Karpas-422 (cell line): ENCODE measurements at places on chromosomes 6 and 20. TPM values are rescaled to one million over a fixed set of nuclear protein-coding genes. Genes with fewer than 3 reads are reported as not detected.

DNA sequence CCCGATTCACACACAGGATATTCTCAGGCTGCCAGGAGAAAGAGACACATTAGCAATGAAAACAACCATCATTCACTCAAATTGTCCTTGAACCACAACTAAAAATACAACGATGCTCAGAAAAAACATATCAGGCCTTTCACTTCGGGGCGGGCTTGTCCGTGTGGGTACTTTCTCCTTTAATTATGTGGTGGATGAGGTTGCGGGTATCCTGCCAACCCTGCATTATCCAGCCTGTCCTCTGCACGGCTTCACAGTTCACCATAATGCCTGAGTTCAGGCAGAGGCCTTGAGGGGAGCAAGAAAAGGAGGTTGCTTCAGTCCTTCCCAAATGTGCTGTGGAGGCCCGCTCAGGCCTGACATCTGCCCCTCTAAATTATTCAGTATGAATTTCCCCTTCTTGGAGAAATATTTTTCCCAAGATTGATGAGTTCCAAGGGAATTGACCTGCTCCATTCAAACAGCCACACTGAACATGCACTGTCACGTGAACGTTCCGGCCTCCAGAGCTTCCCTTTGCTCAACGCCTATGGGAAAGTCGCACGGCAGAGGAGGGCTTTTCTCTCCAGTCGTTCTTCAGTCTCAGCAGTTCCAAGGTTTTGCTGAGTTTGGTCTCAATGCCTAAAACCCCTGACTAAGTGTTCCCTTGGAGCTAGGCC, 70.3 kb downstream of the MYLK4 start:
- no peak overlapping the region for H3K27ac ChIP-seq
- no peaks in the 10 kb centered on the region for H3K27me3 ChIP-seq
- H3K4me3 ChIP-seq = no peak overlapping the region

The MCHR2 gene
- not detected in 2 replicates for total RNA-seq

GRCh38 chr6:55729665-55730064, 145.7 kb downstream of the BMP5 start:
- no peak overlapping the region for H3K27ac ChIP-seq
- H3K4me3 ChIP-seq = no peak overlapping the region
- no peak for DNase-seq
- no peaks in the 10 kb centered on the region for H3K36me3 ChIP-seq
- H3K27me3 ChIP-seq = 0 out of 2 replicates have a peak, but pooled peaks cover 3% of the 10 kb centered on the region
- no peaks in the 10 kb centered on the region for H3K4me1 ChIP-seq

DNA sequence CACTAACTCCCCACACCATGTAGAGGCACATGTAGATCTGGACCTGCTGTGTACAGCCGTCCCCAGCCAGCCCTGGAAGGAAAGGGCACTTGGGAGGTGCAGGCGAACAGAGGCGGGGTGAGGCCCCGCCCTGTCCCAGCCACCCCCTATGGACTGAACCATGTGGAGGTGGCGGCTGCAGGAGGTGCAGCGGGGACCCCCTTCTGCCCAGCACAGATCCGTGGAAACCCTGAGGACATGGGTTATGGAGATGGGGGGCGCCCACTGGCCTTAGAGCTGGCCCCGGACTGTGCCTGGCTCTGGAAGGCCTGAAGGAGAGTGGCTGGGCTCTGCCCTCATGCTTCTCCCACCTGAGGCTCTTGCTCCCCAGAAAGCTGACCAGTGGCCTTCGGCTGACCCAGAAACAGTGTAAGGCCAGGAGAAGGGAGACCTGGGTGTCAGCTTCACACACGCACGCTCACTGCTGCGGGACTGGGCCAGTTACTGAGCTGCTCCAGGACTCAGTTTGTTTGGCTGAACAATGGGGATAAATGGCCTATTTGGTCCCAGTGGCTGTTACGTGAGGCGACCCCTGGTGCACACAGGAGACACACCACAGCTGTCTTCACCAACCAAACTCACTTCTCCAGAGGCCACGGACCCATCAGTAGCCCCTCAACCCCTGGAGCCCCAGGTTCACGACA, 87.2 kb downstream of the GINS1 start:
- no peak overlapping the region for H3K4me3 ChIP-seq
- no peaks in the 10 kb centered on the region for H3K27me3 ChIP-seq
- no peaks in the 10 kb centered on the region for H3K4me1 ChIP-seq
- no peak overlapping the region for H3K27ac ChIP-seq
- no peaks in the 10 kb centered on the region for H3K36me3 ChIP-seq

The VAPB gene
- total RNA-seq = 11.1 and 12.8 TPM in 2 replicates

- DNase-seq = no peak
- no peaks in the 10 kb centered on the region for H3K27me3 ChIP-seq
- H3K4me3 ChIP-seq = no peak overlapping the region
- H3K27ac ChIP-seq = no peak overlapping the region
These were observed 531.8 kb upstream of the JARID2 start for GRCh38 chr6:14713966-14714631.

The TGM3 gene
- total RNA-seq = not detected in 2 replicates
